Neural crest cell (in vitro differentiated cells): ENCODE measurements at places on chromosomes 2 and 18. TPM values are rescaled to one million over a fixed set of nuclear protein-coding genes. Genes with fewer than 3 reads are reported as not detected.

Gene VWA3B
- total RNA-seq: not detected in 2 replicates

Gene GNLY
- not detected in 2 replicates for total RNA-seq

Gene PLGLB1
- total RNA-seq: 3.6 and 4.6 TPM in 2 replicates

Gene EMILIN1
- 22.6 and 24.1 TPM in 2 replicates for total RNA-seq

Gene SH2D6
- 0.34 and 1.2 TPM in 2 replicates for total RNA-seq

Gene HOXD12
- not detected in 2 replicates for total RNA-seq

Gene SULT1C2
- 0.19 TPM in 1 of 2 replicates, not detected in the other for total RNA-seq

Gene MYO7B
- 0.28 TPM in 1 of 2 replicates, not detected in the other for total RNA-seq
